ENCODE measurements at places on chromosomes 2 and 18. TPM values are rescaled to one million over a fixed set of nuclear protein-coding genes. Genes with fewer than 3 reads are reported as not detected.

Gene GPR45
- total RNA-seq: not detected

Gene LYG2
- total RNA-seq: not detected

Gene RMND5A
- total RNA-seq: 61.0 TPM

Gene SNORC
- total RNA-seq: 0.40 TPM

Gene MPV17
- total RNA-seq: 60.1 TPM

Gene TMEM178A
- total RNA-seq: 0.80 TPM

Gene ITGB6
- total RNA-seq: 0.13 TPM

Gene DNMT3A
- total RNA-seq: 22.9 TPM

Gene C2orf78
- not detected for total RNA-seq

Gene SP110
- total RNA-seq: 10.0 TPM

Gene METAP1D
- total RNA-seq: 10.1 TPM

Gene GTF2A1L
- 0.57 TPM for total RNA-seq

Gene ACTG2
- total RNA-seq: not detected

Gene BOLL
- not detected for total RNA-seq

Gene CRYBA2
- total RNA-seq: not detected

Gene TEKT4
- total RNA-seq: not detected
